ENCODE measurements at places on chromosomes 3 and 15. TPM values are rescaled to one million over a fixed set of nuclear protein-coding genes. Genes with fewer than 3 reads are reported as not detected.

DNA sequence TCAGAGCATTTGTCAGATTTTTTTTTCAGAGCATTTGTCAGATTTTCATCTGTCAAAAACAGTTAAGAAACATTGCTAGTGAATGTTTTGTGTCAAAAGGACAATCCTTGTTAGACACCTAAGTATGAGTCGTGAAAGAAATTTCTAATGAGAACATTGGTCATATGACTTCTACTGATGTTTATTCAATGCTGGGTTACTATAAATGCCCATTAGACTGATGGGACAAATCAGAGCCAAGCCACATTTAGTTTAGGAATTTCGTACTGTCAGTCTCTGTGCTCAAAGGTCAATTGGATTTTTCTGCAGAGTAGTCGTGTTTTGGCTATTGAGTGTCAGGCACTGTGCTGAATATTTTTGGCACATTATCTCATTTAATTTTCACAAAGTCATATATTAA is 31.6 kb downstream of the TSC22D2 start:
- DNase-seq = no peak

DNA sequence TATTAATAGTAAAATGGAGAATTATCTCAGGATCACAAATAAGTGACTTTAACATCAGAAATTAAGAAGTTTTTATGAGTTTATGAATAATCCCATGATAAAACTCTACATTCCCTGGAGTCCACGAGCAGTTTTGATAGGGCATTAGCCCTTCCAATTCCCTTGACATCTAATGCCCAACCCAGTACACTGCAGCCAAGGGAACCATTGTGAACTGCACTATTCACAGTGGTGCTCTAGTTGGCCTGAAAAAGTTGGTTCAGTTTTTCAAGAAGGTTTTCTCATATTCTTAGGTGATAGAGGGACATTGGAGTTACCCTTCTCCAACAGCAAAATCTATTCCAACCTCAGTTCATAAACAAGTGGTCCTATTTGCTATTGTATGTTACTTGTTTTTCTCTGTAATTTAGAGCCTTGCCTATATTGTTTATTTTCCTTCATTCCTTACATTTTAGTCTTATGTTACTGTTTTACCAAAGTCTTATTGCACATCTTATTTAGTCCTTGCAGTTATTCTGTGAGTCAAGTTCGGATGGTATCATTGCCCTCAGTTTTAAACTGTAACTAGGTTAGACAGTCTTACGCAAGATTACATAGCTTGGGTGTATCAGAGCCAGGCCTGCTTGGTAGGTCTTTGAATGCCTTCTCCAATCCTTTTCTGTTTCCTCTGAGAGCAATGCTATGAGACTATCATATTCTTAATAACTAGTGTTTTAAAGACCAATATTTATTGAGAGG is 57.9 kb upstream of the SAMMSON start:
- DNase-seq = no peak

- DNase-seq = no peak
Measured at GRCh38 chr3:142960322-142960850, 3.1 kb downstream of the PAQR9 start.

GRCh38 chr15:31344823-31345605 is 18.4 kb downstream of the KLF13 start:
- no peak for DNase-seq

DNA sequence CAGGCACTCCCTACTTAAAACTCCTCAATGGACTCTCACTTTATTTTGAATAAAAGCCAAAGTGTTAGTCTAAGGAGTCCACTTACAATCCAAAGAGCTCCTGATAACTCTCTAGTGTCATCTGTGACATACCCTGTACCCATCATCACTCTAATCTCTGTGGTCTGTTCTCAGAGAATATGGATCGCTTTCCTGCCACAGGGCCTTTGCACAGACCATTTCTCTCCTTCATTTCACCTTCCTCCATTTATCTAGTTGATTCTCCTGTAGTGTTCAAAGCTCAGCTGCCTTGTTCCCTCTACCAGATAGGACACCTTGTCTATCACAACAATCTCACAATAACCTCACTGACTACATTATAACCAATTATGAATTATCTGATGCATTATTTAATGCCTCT is 185.4 kb upstream of the KBTBD8 start:
- no peak for DNase-seq

GRCh38 chr3:4512895-4513616 is 19.9 kb downstream of the ITPR1 start:
- no peak for DNase-seq

DNA sequence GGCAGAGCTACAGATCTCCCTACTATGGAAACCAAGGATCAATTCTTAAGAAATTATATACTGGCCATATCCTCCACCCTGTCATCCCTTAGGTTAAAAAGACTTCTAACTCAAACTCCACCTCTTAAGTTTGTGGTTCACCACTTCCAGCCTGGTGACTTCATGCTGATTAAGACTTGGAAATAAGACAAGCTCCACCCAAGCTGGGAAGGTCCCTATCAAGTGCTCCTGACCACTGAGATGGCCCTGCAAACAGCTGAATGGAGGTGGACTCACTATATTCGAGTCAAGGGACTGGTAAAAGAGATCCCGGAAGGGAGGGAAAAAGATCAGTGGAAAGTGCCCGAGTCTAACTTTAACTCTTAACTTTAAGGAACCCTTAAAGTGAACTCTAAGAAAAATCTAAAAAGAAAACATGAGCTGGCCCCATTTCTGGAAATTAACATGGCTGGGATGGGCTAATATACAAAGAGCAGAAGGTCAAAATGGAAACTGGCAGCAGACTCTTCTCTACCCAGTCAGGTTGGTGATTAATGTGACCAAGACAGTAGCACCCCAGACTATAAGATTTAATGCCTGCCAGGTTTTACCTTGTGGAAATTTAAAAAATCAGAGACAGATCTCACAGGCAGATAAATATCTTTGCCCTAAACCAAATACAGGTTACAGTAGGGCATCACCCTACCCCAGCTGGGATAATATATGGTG is 43.9 kb downstream of the PPCDC start:
- DNase-seq = peak; percentile 50

- no peak for DNase-seq
Measured at GRCh38 chr15:79015416-79015815, 70.6 kb upstream of the CTSH start.

DNA sequence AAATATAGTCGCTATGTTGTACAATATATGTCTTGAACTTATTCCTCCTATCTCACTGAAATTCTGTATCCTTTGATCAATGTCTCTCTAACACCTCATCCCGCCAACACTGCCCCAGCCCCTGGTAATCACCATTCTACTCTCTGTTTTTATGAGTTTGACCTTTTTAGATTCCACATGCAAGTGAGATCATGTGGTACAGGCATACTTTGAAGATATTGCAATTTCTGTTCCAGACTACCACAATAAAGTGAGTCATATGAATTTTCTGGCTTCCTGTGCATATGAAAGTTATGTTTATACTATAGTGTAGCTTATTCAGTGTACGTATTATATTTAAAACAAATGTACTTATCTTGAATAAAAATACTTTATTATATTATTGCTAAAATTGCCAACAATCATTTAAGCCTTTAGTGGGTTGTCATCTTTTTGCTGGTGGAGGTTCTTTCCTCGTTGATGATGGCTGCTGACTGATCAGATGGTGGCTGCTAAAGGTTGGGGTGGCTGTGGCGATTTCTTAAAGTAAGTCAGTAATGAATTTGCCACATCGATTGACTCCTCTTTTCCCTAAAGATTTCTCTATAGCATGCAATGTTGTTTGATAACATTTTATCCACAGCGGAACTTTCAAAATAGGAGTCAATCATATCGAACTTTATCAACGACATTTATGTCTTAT is 257.2 kb downstream of the NFKBIZ start:
- DNase-seq = no peak

GRCh38 chr3:127680798-127681221 is 8.1 kb downstream of the ABTB1 start:
- no peak for DNase-seq

DNA sequence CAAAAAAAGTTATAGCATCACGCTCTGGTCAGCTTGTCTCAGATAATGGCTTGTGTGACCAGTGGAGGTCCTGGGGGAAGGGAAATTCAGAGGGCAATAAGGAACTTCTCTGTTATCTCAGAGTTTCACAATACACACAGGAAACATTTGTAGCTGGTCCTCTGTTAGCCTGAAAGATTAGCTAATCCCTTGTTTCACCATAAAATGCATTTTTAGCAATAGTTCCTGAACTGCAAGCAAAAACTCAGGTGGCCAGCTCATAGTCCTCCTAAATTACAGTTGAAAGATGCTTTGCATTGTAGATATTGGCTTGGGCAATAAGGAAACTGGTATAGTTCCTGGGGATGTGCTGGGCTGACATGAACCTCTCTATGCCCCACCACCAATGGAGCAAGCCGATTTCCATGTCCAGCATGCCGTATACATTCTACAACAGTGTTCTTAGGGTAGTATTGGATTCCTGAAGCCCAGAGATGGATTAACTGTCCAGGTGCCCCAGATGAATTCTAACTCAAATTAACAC is 141.5 kb upstream of the TBL1XR1 start:
- no peak for DNase-seq

GRCh38 chr3:5828251-5828650 is 640.7 kb downstream of the EDEM1 start:
- DNase-seq = no peak

DNA sequence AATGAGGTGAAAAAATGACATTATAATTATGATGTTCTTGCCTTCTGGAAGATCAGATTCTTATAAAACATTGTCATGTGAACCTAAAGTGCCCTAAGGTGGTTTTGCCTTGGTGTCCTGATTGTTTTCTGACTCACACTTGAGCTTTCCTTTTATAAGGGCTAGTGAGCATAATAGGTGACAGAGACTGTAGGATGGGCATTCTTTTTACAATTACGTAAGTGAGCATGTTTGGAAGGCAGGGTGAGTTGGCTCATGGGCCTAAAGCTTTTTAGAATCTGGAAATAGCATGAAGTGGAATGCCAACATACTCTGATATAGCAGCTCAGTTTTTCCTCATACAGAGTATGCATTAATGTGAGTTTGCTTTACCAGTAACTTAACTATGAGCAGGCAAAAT is 41.2 kb downstream of the CRYBG3 start:
- no peak for DNase-seq

GRCh38 chr3:118809696-118810498 is 224.7 kb downstream of the IGSF11 start:
- no peak for DNase-seq

DNA sequence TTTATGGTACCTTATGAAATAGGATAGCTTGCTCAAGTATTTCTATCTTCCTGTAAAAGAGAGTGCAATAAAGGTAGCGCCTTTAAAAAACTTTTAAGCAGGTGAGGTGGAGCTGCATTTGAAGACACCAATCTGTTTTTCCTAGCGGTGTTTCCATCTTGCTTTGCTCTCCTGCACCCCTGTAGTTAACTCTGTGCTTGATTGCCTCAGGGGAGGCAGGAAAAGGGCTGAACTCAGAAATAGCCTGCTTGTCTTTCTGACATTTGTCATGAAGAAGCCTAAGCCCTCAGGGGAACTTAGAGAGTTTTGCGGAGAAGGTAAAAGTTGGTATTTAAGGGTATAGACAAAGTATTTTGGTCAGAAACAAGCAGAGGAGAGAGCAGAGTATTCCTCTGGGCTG is 63.0 kb upstream of the TPRG1 start:
- no peak for DNase-seq

GRCh38 chr3:187705164-187705563 is 2.8 kb upstream of the RTP2 start:
- no peak for DNase-seq

- DNase-seq = no peak
Measured at GRCh38 chr3:194775266-194775665, 89.6 kb downstream of the FAM43A start.

GRCh38 chr3:184647405-184647936 is 64.4 kb downstream of the MAGEF1 start:
- no peak for DNase-seq

DNA sequence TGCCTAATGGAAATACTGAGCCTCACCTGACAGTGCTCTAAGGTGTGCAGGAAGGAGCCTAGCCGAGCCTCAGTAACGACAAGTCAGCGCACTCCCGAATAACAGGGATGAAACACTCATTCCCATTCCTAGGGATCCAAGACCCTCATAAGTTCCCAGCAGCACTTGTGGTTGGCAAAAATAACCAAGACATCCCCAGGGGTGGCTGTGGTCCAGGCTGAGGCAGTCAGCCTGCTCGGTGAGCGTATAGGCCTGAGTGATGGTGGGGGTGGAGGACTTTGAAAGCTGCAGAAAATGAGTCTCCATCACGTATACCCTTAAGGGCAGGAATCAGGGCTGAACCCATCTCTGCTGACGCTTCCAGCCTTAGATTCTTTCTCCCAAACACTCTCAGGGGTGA is 120.1 kb downstream of the SMAD6 start:
- DNase-seq = no peak

GRCh38 chr3:128352326-128352725 is 114.4 kb downstream of the DNAJB8 start:
- DNase-seq = no peak

GRCh38 chr3:42079701-42080452 is 11.3 kb upstream of the TRAK1 start:
- no peak for DNase-seq

DNA sequence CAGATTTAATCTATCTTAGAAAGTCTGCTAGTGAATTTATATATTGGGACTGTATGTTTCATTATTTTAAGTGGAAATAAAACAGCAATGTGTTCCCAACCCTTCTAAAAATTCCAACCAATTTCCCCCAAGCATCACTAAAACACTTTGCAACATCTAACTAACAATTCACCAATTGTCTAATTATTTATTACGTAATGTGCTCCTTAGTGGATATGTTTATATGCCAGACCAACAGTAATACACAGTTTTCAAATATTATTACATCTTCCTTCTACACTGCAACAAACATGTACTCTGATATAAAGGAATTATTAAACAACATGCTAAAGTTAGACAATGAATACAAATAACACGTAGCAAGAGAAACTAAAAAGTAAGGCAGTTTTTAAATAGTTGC is 262.6 kb upstream of the THBS1 start:
- DNase-seq = no peak

GRCh38 chr3:124117486-124117885 is 125.6 kb upstream of the ROPN1 start:
- no peak for DNase-seq

- no peak for DNase-seq
Measured at GRCh38 chr3:133995264-133995663, 34.5 kb downstream of the SLCO2A1 start.

DNA sequence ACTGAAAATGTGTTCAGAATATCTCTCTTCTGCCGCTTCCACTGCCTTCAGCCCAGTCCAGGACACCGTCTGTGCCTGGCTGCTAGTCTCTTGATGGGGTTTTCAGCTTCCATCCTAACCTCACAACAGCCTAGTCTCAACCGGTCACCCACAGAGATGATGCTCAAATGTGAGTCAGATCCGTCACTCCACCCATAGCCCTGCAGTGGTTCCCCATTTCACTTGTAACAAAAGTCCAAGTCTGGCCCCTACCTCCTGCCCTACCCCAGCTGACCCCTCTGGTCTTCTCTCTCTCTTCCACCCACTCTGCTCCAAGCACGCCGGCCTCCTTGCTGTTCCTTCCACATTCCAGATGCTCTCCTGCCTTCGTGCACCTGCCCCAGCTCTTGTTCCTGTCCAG is 68.1 kb downstream of the PPARG start:
- DNase-seq = no peak

PSTPIP1 gene
- 99.3 TPM for polyA plus RNA-seq

REC114 gene
- polyA plus RNA-seq = not detected

VWA5B2 gene
- not detected for polyA plus RNA-seq

TMIE gene
- not detected for polyA plus RNA-seq

CD276 gene
- polyA plus RNA-seq = not detected

ATP8B4 gene
- polyA plus RNA-seq = 10.8 TPM

CHRNA5 gene
- 0.62 TPM for polyA plus RNA-seq

GRIP2 gene
- not detected for polyA plus RNA-seq

POPDC2 gene
- polyA plus RNA-seq = not detected

ST3GAL6 gene
- polyA plus RNA-seq = not detected

CSPG5 gene
- polyA plus RNA-seq = not detected

CLEC3B gene
- polyA plus RNA-seq = 2.0 TPM

SOX14 gene
- not detected for polyA plus RNA-seq

EHHADH gene
- polyA plus RNA-seq = 1.5 TPM

All from immature natural killer cell (primary cell).